Esophagus muscularis mucosa (tissue), 4 donors: ENCODE measurements at places on chromosomes 11 and 22. TPM values are rescaled to one million over a fixed set of nuclear protein-coding genes. Genes with fewer than 3 reads are reported as not detected.

- no peak for DNase-seq
- peaks cover 31% of the 10 kb centered on the region for H3K36me3 ChIP-seq
- H3K27me3 ChIP-seq, result no peaks in the 10 kb centered on the region
- H3K4me3 ChIP-seq, result peak overlapping the region; percentile 86
These were observed 1.2 kb downstream of the C2CD2L start for GRCh38 chr11:119108146-119108856.

DNA sequence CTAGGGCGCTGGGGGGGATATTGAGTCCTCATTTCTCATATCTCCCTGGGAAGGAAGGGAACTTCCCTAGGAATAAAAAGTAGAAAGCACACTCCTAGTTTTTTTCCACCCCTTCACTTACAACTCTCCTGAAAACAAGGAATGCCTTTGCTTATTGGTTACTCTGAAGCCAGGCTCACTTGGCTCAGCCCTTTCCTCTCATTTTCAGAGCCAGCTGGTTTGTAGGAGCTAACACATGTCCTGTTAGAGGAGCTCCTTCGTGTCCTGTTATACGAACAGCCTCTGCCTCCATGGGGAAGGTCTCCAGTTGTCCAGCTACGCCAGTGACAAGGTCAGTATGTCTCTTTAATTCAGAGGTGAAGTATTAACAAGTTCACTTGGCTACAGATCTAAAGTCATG lies 17.6 kb downstream of the ALKBH8 start:
- H3K27ac ChIP-seq, result no peak overlapping the region
- H3K36me3 ChIP-seq, result peaks cover 25% of the 10 kb centered on the region
- H3K4me3 ChIP-seq, result no peak overlapping the region
- no peak for DNase-seq

DNA sequence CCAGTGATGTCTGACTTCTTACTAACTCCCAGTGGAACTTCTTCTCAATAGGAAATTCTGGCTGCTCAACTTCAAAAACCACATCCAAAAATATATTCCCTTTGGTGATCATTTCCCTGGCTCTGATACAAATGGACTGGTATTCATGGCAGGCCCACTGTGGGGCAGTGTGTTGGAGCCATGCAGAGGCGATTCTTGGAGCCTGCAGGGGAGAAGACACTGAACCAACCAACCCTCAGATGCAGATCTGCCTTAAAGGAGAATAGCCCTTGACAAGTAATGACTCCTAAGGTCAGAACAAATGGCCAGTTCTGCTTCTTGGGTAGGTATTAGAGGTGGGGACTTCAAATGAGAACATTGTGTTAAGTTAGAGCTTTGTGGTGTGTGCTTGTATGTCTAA lies 12.2 kb downstream of the OR4D9 start:
- DNase-seq, result no peak
- no peak overlapping the region for H3K27ac ChIP-seq
- no peak overlapping the region for H3K4me3 ChIP-seq
- H3K36me3 ChIP-seq, result no peaks in the 10 kb centered on the region

DNA sequence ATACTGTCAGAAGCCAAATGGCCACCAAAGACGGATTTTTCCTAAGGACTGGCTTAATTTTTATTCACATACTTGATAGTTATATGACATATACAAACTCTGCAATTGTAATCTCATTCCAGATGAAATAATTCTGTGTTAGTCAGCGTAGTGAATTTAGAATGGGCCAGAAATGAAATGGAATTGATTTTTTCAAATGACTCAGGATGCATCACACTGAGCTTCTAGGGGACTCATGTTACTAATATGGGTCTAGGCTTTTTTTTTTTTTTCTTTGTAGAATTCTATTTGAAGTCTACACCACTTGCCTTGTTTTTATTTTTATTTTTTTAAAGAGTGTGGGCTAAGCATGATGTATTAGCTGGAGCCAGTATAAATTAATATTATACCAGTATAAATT lies 62.7 kb downstream of the SPECC1L start:
- peaks cover 12% of the 10 kb centered on the region for H3K4me1 ChIP-seq
- H3K36me3 ChIP-seq, result peaks cover 39% of the 10 kb centered on the region
- no peaks in the 10 kb centered on the region for H3K27me3 ChIP-seq

The ANGPTL5 gene
- total RNA-seq, result 0.42 TPM

The ARHGEF17 gene
- 104 TPM for total RNA-seq
